ENCODE measurements at places on chromosomes 5 and 9. TPM values are rescaled to one million over a fixed set of nuclear protein-coding genes. Genes with fewer than 3 reads are reported as not detected.

The TSSK1B gene
- 0.13 TPM for total RNA-seq

The QRFP gene
- total RNA-seq, result not detected

The PDE6A gene
- not detected for total RNA-seq

The IL5 gene
- total RNA-seq, result not detected

The CDH18 gene
- total RNA-seq, result not detected

The OXCT1 gene
- 48.7 TPM for total RNA-seq

The ADAMTS16 gene
- total RNA-seq, result 7.5 TPM

The IFNB1 gene
- not detected for total RNA-seq

The FNBP1 gene
- total RNA-seq, result 27.4 TPM

The AJM1 gene
- total RNA-seq, result 0.11 TPM

The IFNK gene
- total RNA-seq, result not detected

DNA sequence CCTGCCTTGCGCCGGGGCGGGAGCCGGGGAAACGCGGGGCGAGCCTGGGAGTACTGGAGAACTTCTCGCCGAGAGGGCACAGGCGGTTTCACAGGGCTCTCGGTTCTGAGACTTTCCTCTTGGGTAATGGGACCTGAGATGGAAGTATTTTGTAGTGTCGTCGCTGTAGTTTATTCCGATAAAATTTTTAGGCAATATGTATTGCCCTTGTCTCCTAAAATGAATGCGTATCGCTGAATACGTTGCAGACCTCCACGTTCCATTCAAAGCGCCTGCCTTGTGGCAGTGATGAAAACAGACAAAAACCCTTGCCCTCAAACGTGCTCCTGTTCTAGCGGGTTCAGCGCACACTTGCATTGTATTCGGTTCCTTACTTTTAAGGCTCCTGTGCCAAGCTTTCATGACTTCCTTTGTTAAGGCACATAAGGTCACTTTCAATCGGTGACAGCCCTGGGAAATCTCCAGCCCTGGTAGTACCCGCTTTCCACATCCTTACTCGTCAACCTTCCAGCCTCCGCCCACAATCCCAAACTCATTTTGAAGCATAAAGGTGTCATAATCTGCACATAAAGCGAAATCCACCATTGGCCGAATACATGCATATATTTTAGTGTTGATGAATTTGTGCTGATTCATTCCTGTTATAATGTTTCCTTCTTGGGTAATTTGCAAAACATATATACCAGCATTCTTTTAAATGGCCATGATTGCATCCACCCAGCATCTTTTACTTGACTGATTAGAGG, 694 bp downstream of the RMI1 start:
- DNase-seq, result peak; percentile 55

- DNase-seq, result no peak
Measured at GRCh38 chr5:62334082-62334481, 28.1 kb downstream of the KIF2A start.

DNA sequence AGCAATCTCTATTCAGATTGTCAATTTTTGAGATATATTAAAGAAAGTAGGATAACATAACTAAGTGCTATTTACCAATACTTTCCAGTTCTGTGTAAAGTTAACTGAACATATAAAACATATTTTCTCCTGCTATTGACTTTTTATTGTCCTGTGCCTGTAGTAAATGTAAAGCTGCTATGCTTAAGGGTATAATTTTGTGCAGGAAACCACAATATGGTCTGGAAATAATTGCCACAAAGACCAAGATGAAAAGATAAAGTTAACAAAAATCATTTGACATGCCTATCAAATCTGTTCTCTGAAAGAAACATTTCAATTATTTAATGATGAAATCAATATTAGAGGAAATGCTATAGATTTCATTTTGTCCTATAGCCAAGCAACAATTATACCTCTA, 121.3 kb downstream of the FGF10 start:
- DNase-seq, result no peak

- no peak for DNase-seq
Measured at GRCh38 chr9:124594673-124595072, 87.5 kb upstream of the NR5A1 start.

- DNase-seq, result no peak
Measured at GRCh38 chr5:136062366-136063274, 33.8 kb downstream of the TGFBI start.

DNA sequence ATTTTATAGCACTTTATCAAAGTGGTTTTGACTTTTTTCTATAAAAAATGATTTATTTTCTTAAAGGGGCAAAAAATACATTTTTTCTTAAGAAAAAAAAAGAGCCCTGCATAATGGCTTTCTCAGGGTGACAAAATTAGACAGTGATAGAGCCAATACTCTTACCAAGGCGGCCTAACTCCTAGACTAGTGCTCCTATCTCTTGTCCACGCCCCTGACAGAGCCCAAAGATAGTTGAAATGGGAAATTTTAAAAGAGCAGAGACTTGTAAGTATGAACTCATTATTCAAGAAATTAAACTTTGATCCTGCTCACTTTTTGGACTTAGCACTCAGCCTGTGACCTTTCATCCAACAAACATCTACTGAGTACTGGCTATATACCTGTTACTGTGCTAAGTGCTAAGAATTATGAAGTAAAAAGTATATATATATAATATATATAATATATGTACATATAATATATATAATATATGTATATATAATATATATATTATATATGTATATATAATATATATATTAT, 1.2 kb downstream of the INVS start:
- DNase-seq, result no peak

DNA sequence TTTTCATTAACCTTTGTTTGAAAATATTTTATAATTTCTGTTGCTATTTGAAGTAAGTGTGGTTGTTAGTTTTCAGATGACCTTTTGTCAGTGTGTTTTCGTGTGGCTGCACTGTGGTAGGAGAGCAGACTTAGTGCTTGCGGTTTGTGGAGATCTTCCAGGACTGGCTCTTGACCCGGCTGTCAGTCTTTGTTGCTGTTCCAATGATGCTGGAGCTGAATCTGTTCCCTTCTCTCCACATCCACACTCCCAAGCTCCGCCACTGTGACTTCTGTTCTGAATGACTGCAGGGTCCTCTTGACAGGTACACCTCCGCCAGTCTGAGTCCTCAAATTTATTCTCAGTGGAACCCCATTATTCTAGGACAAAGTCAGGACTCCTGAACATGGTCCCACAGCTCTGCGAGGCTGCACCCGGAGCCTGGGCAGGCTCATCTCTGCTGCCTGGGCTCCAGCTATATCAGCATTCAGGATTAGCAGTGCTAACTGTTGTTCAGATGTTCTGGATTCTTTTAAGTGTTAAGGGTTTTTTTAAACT, 126.0 kb downstream of the WNK2 start:
- no peak for DNase-seq

GRCh38 chr9:12846035-12846434, 71.2 kb downstream of the LURAP1L start:
- DNase-seq, result no peak

DNA sequence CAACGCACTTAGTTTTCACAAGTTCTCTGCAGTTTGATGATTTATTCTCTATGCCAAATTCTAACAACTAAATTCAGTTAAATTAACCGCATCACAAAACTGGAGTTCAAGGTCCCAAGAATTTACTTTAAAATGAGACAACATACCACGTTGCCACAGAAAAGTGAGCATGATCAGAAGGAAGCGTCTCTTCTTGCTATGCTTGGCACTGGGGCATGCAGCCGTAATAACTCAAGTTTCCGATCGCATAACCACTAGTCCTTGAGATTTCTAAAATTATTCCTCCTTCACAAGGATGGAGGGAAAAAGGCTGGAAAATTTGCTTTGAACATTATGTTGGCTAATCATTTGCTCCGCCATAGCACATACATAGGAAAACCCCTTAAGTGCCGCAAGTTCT, 13.9 kb downstream of the NFIB start:
- DNase-seq, result no peak

DNA sequence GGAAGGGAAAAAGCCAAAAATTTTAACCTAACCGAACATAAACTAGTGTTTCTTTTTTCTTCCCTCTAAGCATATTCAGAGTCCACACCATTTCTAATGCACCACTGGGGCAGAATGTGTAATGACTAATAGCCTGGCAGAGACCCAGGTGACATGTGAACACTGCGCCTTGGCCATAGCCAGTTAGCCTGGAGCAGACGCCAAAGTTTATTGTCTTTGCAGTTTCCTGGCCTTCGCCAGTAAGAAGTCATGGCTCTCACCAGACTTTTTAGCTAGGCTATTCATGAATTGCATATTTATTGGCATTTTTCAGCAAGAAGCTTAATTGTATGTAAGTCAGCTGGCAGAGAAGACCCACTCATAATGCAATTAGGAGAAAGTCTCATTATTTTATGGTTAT, 182.8 kb upstream of the SLC27A6 start:
- peak; percentile 67 for DNase-seq

GRCh38 chr5:2805080-2805479, 53.6 kb upstream of the IRX2 start:
- DNase-seq, result no peak

DNA sequence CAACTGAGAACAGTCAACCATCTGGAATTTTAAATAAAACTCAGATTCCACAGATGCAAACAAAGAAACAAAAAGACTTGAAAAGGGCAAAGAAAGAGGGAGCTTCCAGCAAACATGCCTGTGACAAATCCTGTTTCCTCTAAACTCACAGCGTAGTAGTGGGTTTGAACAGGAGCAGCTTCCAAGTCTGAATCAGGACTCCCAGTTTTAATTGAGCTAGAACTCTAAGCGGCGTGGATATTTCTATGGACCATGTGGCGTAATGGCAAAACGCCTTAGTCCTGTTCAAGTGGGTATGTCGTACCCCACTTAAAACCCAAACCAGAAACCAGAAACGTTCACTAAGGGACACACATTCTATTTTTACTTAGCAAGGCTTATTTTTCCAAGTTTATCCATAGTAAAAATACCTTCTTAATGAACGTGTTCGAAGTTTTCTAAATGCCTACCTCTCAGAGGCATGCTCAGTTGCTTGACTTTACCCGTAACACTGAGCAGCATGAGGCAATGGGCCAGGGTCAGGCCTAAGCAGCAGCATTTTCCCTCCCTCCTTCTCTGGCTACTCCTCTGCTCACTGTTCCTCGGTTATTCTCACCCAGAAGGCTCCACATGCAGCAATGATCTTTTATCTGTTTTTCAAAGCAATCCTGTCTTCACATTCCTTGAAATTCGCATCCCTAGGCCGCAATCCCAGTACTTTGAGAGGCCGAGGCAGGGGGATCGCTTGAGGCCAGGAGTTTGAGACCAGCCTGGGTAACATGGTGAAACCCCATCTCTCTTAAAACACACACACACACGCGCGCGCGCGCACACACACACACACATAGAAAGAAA, 77.9 kb downstream of the FNBP1 start:
- peak; percentile 90 for DNase-seq

DNA sequence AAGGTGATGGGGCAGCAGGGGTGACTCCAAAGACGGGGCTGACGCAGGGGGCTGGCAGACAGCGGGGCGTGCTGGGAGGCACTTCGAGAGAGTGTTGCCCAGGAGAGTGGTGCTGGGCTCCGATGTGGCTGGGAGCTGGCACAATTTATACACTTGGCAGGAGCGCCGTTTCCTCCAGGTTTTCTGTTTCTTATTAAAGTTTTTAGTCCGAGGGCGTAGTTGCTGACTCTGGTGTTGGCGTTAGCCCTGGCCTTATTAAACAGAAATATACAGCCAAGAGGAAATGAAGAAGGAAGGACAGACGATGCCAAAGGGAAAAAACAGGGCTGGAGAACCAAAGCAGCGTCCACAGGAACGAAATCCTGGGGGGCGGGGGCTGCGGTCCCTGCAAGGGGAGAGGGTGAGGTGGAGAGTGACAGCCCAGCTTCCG, 139.6 kb upstream of the PHYKPL start:
- DNase-seq, result no peak

DNA sequence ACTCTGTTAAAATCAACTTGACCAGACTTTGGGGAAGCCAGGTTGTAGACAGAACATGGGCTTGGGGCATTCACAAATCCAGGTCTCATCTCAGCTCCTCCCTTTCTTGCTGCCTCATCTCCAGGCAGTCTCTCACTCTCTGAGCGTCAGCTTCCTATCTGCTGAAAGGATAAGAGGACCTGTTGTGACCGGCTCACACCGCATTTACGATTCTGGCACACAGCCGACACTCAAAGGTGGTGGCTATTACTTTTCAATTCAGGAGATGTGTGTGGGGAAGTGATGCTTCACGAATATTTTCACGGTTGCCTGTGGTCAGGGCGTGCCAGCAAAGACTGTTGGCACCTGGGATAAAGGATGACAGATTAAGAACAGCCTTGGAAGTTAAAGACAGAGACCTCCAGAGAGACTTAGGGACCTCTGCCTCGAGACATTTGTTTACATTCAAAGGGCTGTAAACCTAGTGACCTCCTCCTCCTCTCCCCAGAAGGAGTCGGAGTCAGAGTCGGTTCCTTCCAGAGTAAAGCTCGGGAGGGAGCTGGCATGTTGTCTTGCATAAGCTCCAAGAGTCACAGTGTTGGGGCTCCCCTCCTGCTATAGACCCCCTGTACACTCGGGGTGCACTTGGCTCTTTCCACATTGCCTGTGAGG, 83.2 kb downstream of the AK8 start:
- no peak for DNase-seq

DNA sequence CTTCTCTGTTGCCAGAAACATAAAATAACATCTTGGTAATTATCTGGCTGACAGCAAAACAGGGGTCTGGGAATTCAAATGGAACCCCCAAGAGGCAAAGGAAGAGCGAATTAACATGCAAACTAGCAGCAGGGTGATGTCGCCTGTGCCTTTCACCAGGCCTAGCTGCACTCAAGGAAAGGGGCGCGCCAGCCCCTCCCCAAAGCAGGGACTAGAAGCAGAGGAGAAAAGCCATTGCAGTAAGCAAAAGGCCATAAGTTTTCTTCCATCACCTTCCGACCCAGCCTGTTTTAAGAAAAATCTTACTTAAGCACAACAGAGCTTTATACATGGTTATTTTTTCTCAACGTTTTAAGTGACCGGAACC, 539 bp downstream of the POC5 start:
- DNase-seq, result no peak

DNA sequence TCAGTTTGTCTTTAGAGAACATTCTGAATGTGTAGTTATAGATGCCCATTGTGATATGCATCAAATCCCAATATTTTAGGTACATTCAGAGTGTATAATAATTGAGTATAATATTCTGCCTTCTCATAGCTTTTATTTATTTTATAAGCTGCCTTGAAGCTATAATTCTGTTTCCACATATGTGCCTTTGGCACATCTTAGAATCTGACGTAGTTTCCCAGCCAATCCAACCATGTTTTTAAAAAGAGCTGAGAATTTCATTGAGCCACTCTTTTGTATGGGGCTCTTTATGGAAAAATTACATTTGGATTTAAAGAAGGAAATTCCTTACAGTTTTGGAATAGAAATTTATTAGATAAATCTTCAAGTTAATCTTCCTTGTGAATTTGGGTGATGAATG, 65.4 kb downstream of the ADCY2 start:
- no peak for DNase-seq

- no peak for DNase-seq
Measured at GRCh38 chr9:132716007-132716406, 45.7 kb downstream of the GTF3C4 start.

- DNase-seq, result no peak
Measured at GRCh38 chr9:114612272-114612923, 1.3 kb downstream of the TMEM268 start.

- DNase-seq, result no peak
Measured at GRCh38 chr9:83355024-83355444, 183.2 kb downstream of the FRMD3 start.

DNA sequence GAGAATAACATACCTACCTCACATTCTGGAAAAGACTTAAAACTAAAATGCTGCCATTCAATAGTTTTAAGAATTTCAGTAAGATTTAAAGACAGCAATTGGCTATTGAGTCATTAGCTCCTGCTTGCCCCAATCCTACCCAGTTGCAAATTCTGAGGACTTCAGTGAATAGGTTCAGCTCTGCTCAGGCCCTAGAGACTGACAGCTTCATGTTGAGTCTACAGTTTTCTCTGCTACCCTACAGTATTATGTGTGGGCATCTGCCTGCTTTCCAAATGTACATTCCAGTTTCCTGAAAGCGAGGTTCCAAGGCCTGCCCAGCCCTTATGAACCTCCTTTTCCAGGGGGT, 61.5 kb downstream of the ARSB start:
- DNase-seq, result no peak

Measured in SJSA1 (cell line).